ENCODE measurements at places on chromosomes 2 and 18. TPM values are rescaled to one million over a fixed set of nuclear protein-coding genes. Genes with fewer than 3 reads are reported as not detected.

- no peak overlapping the region for H3K4me3 ChIP-seq
- no peaks in the 10 kb centered on the region for H3K36me3 ChIP-seq
- no peak overlapping the region for H3K27ac ChIP-seq
- H3K27me3 ChIP-seq, result no peaks in the 10 kb centered on the region
Observed at GRCh38 chr18:66575263-66575662, 28.6 kb downstream of the CDH19 start.

DNA sequence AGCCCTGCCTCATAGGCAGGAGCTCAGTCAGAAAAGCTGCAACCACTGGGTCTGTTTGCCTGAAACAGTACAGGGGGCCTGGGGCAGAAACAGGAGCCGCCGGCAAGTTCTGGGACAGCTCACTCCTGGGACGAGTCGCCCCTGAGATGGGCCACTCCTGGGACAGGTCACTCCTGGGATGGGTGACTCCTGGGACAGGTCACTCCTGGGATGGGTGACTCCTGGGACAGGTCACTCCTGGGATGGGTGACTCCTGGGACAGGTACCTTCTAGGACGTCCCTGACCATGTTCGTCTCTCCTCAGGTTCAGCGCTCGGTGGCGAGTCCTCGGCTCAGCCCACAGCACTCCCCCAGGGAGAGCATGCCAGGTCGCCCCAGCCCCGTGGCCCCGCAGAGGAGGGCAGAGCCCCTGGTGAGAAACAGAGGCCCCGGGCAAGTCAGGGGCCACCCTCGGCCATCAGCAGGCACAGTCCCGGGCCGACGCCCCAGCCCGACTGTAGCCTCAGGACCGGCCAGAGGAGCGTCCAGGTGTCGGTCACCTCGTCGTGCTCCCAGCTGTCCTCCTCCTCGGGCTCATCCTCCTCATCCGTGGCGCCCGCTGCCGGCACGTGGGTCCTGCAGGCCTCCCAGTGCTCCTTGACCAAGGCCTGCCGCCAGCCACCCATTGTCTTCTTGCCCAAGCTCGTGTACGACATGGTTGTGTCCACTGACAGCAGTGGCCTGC, 51.8 kb downstream of the NTSR2 start:
- no peaks in the 10 kb centered on the region for H3K27me3 ChIP-seq
- H3K36me3 ChIP-seq, result no peaks in the 10 kb centered on the region
- no peak overlapping the region for H3K4me3 ChIP-seq
- H3K4me1 ChIP-seq, result no peaks in the 10 kb centered on the region

DNA sequence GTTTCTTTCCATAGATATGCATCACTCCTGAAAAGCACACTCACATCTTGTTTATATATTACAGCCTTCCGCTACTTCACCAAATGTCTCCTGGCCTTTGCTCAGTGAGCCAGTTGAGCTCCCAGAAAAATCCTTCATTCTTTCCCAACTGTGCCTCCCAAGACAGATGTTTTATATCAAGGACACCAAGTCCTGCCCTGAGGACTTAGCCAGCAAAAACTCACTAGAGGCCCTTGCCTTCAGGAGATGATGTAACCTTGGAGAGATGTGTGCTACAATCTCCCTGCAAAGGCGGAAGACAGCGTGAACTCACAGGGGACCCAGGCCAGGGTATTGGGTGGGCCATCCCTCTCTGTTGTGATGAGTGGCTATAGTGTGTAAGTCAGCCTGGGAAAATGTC, 86.1 kb upstream of the CTAGE1 start:
- peak; percentile 48 for DNase-seq
- no peaks in the 10 kb centered on the region for H3K36me3 ChIP-seq

GRCh38 chr2:143890798-143891197, 629.1 kb downstream of the ZEB2 start:
- H3K27ac ChIP-seq, result no peak overlapping the region
- no peaks in the 10 kb centered on the region for H3K27me3 ChIP-seq
- H3K4me1 ChIP-seq, result no peaks in the 10 kb centered on the region
- DNase-seq, result no peak
- no peaks in the 10 kb centered on the region for H3K36me3 ChIP-seq
- H3K4me3 ChIP-seq, result no peak overlapping the region

The TBC1D8 gene
- total RNA-seq, result 56.1 TPM

- no peak overlapping the region for H3K27ac ChIP-seq
- DNase-seq, result no peak
- H3K4me1 ChIP-seq, result no peaks in the 10 kb centered on the region
- H3K27me3 ChIP-seq, result no peaks in the 10 kb centered on the region
Observed at GRCh38 chr2:111025288-111025687, 95.4 kb upstream of the BCL2L11 start.

GRCh38 chr2:125567100-125567499, 1088.9 kb upstream of the GYPC start:
- no peaks in the 10 kb centered on the region for H3K27me3 ChIP-seq
- H3K36me3 ChIP-seq, result no peaks in the 10 kb centered on the region
- no peak overlapping the region for H3K4me3 ChIP-seq
- H3K27ac ChIP-seq, result no peak overlapping the region
- H3K4me1 ChIP-seq, result no peaks in the 10 kb centered on the region

DNA sequence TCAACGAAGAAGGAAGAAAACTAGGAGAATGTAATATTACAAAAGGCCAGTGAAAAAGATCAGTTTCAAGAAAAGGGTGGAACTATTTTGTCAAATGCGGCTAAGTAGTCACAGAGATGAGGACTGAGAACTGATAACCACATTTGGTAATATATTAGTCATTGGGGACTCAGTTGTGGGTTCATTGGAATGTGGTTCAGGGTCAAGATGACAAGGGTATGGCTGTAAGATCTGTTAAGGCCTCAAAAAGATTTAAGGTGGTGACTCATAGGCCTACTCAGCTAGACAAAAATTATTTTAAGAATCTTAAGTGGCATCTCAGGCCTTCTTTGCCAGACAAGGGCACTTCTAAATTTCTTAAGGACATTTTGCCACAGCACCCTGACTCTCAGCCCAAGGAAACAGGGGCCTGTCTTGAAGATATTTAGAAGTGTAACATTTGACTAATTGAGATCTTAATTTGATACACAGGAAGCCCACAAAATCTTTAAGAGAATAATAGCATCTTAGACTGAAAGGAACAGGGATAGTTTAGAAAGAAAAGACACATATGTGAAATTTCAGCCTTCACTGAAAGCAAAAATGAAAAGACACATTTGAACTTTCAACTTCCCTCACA, 81.3 kb downstream of the STRADB start:
- H3K27ac ChIP-seq, result no peak overlapping the region
- H3K4me1 ChIP-seq, result no peaks in the 10 kb centered on the region
- DNase-seq, result no peak

- peaks cover 16% of the 10 kb centered on the region for H3K4me1 ChIP-seq
- no peak for DNase-seq
- H3K27me3 ChIP-seq, result no peaks in the 10 kb centered on the region
- no peak overlapping the region for H3K27ac ChIP-seq
Observed at GRCh38 chr2:134399096-134399495, 145.2 kb downstream of the MGAT5 start.

All from heart right ventricle (tissue), 16 donors.